ENCODE measurements at places on chromosomes 1 and 21.

GRCh38 chr1:168083456-168084325, 53.0 kb downstream of the GPR161 start:
- no peak for DNase-seq

GRCh38 chr1:17696417-17697301, 58.5 kb upstream of the ACTL8 start:
- DNase-seq = no peak

- no peak for DNase-seq
Measured at GRCh38 chr21:39669485-39669884, 56.7 kb downstream of the B3GALT5 start.

DNA sequence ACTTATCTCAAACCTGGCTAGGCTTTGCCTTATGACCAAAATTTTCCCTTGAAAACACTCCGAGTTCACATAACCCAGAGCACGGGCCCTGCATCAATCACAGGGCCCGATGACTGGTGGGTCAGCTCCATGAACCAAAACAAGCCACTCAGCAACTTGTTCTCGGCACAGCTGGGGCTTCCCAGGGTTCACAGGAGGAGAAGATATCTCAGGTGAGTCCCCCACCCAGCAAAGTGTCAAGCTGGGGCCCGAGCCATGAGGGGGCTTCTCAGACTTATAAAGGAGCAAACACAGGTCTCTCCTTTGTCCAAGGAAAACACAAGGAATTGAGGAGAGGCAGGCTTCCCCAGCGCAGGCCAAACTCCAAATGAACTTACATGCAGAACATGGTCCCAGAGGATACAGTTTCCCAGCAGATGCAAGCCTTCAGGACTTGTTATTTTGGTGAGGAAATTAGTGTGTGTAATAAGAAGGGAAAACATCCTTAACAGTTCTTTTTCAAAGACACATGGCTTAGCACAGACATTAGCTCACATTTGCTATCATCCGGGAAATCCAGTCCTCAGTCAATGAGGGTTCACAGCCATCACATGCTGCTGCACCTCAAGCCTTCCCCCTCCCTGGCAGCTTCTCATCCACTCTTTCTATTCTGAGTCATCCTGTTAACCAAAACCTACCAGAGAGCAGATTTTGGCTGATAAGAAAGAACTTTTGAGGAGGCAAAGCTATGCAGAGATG, 98.1 kb upstream of the NFIA start:
- peak; percentile 72 for DNase-seq

- DNase-seq = no peak
Measured at GRCh38 chr1:17214876-17215544, 10.1 kb downstream of the PADI1 start.

GRCh38 chr1:94120991-94121390, at the start of gene ABCA4:
Gene ABCA4 (minus strand): TSS chr1:94121148. CDS start chr1:94121045, 103 bp downstream.
- no peak for DNase-seq

DNA sequence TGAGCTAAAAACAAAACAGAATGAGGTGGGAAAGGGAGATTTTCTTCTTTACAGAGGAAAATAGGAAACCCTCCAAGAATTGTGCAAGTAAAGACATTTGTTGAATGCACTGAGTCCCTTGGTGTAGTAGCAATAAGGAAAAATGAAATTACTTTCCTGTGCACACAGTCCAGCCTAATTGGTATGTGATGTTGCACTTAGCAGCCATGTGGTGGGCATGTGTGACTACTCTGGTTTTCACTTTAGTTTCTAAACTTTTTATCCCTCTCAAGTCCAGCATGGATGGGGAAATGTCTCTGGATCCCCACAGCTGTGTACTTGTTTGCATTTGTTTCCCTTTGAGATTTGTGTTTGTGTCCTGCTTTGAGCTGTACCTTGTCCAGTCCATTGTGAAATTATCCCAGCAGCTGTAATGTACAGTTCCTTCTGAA, 7.1 kb upstream of the AGO3 start:
- DNase-seq = no peak

DNA sequence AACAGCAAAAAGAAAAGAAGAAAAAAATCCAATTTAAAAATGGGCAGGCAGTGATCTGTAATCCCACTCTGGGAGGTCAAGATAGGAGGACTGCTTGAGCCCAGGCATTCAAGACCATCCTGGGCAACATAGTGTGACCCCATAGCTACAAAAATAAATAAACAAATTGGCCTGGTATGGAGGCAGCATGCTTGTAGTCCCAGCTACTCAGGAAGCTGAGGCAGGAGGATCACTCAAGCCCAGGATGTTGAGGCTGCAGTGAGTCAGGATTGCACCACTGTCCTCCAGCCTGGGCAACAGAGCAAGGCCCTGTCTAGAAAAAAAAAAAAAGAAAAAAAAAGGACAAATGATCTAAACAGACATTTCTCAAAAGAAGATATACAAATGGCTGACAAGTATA, 99.6 kb downstream of the EIF4G3 start:
- DNase-seq = no peak

DNA sequence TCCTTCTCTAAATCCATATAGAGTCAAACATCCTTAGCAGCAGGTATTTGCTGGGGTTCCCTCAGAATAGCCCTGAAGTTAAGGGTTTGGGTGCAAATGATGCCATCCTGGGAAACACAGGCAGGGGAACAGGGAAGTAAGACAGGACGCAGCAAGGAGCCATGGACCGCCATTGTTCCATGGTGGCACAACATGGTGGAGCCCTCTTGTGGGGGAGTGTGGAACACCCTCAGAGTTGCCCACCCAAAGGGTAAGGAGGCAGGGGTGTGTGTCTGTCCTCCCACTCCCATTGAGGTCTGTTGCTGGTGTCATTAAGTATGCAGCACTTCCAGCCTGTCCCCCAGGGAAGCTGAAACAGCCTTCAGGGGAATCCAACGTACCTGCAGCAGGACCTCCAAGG, 20.4 kb upstream of the RCAN1 start:
- DNase-seq = no peak

DNA sequence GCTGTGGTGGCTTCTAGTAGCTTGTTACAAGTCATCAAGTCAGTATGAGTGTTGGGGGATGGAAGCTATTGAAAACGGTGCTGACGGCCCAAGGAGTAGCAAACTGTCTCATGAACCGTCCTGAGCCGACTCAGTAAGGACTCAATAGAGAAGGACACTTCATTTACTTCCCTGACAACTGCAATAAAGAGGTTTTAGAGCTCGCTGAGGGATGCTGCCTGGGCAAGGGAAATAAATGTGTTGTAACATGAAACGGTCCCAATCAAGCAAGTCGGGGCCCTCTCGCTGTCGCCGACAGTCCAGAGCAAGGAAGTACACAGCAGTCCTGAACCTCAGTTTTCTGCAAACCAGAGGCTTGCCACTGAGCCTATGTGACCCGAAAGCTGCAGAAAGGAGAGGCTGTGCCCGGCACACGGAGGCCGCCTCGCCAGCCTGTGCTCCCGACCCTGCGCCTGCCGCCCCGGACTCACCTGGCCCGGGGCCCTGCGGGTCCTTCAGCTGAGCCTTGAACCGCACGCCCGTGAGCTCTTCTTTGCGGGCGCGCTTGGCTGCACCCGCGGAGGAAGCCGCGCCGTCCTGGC, 423 bp downstream of the URB1 start:
- DNase-seq = no peak

- DNase-seq = peak; percentile 45
Measured at GRCh38 chr1:2049225-2049717, 940 bp upstream of the PRKCZ start.

Data from Right ventricle myocardium inferior (tissue), 1 donor.